ENCODE measurements at places on chromosomes 5 and 9.
A peak's percentile ranks its signal among the peaks of the same experiment; 100 is the strongest.

DNA sequence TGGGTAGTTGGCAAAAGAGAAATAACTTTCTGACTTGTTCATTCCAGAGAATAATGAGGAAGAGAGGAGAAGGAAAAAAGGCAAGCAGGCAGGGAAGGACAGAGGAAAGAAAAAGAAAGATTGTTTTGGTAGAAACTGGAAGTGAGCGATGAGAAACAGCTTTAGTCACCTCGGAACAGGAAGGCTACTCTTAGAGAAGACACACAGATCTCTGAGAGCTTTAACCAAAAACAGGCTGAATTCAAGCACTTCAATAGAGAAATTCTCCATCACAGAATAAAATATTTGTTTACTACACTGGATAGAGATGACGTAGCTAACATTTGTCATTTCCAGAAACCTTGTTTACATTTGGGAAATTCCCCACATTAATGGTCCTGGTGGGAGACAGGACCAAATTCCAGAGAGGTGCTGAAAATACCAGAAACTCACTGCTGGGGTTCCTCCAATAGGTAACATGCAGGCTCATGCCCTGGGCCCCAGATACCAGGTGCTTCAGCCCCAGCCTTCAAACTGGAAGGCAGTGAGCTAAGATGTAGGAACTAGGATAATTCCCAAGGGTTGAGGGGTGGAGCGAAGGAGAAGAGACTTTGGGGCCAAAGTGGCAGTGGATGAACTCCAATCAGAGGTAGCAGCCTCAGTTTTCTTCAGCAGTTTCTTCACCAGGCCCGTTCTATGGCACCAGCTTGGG is 227.7 kb upstream of the GRAMD2B start:
- DNase-seq: no peak

GRCh38 chr9:7979611-7980010 is 180.0 kb upstream of the DMAC1 start:
- no peak for DNase-seq

- peak; percentile 79 for DNase-seq
These were observed 13.5 kb upstream of the WDR38 start for GRCh38 chr9:124839612-124840299.

GRCh38 chr9:131668057-131668438 is 71.8 kb downstream of the RAPGEF1 start:
- DNase-seq: no peak

GRCh38 chr5:106397700-106398099 is 1273.0 kb downstream of the EFNA5 start:
- DNase-seq: no peak

DNA sequence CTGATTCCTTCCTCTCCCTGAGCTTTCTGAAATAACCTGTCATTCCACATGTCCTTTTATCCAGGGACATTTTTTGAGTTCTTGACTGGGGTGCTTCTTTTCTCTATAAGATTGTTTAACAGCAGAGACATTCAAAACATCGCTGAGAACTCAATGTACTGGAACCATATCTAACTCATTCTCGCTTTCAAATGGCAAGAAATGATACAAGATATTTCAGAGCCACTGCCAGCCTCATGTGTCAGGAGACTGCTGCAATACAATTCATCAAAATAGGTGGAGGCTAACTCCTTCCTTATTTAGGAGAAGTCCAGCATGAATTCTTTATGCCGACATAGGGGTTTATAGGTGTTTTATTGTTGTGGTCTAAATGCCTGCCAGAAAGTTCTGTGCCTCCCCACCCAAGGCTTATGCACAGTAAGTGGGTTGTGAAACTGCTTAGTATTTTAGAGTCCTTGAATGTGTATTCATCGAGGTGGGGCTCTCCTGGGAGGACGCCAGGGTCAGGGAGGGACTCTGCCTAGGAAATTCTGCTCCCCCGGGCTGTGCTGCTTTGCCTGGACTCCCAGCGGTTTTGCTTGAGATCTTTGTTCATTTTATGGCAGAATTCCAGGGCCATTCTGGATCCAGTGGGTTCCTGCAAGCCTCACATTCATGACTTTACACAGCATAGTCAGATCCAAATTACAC is 53.9 kb downstream of the ZNF474 start:
- peak; percentile 25 for DNase-seq

GRCh38 chr5:164376843-164377242 is 871.4 kb downstream of the MAT2B start:
- DNase-seq: no peak

DNA sequence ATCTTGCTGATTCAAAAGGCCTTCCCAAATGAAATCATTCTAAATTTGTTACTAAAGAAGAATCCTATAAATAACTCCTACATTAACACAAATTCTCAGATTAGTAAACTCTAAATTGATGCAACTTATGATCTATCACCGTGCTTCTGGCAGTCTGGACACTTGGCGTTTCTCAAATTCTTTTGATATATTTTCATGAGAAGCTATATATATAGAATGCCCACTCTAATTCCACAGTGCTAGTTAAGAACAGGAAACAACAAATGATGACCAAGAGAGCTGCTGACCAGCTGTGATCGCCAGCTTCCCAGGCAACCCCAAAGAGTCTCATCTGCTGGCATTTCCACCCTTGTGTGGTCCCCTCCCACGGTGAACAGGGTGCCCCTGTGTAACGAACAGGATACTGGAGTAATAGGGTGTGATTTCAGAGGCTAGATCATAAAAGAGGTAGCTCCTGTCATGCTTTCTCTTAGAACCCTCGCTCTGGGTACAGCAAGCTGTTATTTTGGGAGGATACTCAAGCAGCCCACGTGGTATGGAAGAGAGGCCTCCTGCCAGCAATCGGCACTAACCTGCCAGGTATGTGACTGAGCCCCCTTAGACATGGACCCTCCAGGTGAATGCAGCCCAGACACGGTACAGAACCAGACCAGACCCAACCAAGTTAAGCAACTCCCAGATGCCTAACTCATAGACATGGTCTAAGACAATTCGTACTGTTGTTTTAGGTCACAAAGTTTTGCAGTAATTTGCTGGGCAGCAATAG is 64.7 kb downstream of the CDC14B start:
- no peak for DNase-seq

GRCh38 chr5:151618907-151619306 is 27.8 kb upstream of the FAT2 start:
- no peak for DNase-seq

- DNase-seq: no peak
These were observed 49.6 kb downstream of the EPB41L4B start for GRCh38 chr9:109270971-109271925.

- peak; percentile 61 for DNase-seq
These were observed 7.8 kb downstream of the EXOSC2 start for GRCh38 chr9:130701059-130702022.

DNA sequence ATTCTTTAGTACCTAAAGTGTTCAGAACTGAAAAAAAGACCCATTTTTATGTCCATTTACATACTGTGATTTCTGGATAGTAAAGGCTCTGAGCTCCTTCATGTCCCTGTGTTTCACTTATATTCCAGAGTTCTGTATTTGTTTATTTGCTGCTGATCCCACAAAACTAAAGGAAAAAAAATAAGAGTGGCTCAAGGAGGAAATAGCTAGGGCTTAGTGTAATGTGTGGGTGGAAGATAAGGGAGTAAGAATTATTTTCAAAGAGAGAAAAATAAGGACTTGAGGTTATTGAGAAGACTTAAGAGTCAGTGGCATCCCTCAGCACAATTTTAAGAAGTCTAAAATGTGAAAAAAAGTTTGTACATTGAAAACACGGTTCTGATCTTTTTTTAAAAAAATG is 46.0 kb downstream of the ENTREP1 start:
- DNase-seq: no peak

DNA sequence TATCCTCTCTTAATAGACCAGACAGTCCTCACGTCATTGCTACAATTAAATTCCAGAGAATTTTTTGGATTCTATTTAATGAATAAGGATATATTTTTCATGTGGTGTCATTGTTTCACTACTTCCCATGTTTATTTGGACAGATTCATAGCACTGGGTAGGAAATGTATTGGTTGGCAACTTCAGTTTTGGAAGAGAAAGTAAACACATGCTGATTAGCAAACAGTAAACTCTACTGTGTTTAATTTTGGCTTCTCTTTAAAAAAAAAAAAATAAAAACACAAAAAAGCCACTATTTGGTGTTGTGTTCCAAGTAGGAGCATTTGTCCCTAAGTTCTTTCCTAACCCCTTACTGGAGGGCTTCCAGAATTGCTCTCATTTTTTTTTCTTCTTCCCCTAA is 77.3 kb downstream of the NFIB start:
- DNase-seq: no peak

GRCh38 chr9:14741369-14741768 is 18.8 kb upstream of the CER1 start:
- DNase-seq: no peak

- no peak for DNase-seq
These were observed 251.6 kb upstream of the PTGER4 start for GRCh38 chr5:40428126-40428525.

GRCh38 chr5:144659634-144660227 is 489.1 kb downstream of the KCTD16 start:
- DNase-seq: no peak

DNA sequence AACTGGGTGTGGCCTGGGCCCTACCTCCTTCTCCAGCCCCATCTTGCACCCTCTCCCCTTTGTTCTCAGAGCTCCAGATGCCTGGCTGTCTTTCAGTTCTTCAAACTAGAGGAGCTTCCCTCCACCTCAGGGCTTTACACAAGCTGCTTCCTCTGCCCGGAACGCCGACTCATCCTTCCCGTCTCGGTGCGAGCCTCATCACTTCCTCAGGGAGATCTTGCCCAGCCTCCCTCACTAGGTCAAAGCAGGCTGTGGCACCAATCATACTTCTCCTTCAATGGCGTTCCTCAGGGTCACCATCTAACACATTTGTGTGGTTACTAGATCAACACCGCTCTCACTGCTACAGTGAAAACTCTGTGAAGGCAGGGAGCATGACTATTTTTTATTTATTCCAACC is 56.2 kb upstream of the ZSWIM6 start:
- DNase-seq: no peak

DNA sequence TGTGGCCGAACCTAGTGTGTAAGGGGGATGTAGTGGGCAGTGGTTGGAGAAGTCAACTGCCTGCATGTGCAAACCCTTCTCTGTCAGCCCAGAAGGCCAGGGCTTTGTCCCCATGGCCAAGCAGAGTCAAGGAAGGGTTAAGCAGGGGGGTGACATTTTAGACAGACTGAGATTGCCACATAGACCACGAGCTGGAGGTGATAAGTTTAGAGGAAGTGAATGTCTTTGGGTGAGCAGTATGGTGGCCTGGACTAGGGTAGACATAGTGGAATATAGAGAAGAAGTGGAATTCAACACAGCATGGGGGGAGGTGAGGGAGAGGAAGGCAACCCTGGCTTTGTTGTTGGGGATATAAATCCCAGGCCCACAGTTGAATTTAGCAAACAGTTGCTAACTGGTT is 38.7 kb upstream of the CDKN2AIPNL start:
- no peak for DNase-seq

DNA sequence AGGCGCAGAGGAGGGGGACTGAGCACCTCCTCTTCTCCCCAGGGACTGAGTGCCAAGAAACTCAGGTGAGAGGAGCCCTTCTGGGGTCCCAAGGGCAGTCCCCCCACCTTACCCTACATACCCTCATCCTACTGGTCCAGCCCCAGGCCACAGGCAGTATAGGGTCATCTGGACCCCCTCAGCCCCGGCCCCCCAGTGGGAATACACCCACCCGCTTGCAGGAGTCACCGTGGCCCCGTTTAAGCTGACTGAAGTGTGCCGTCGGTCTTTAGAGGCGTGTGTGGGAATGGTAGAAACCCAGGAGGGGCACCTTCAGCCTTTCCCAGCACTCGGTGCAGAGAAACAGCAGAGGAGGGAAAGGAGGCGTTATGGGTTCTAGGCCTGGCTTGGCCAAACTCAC is 30.8 kb downstream of the COL15A1 start:
- no peak for DNase-seq

GRCh38 chr5:82599030-82599429 is 320.9 kb upstream of the RPS23 start:
- DNase-seq: no peak

- no peak for DNase-seq
These were observed 43.2 kb upstream of the RANBP3L start for GRCh38 chr5:36344899-36345298.

DNA sequence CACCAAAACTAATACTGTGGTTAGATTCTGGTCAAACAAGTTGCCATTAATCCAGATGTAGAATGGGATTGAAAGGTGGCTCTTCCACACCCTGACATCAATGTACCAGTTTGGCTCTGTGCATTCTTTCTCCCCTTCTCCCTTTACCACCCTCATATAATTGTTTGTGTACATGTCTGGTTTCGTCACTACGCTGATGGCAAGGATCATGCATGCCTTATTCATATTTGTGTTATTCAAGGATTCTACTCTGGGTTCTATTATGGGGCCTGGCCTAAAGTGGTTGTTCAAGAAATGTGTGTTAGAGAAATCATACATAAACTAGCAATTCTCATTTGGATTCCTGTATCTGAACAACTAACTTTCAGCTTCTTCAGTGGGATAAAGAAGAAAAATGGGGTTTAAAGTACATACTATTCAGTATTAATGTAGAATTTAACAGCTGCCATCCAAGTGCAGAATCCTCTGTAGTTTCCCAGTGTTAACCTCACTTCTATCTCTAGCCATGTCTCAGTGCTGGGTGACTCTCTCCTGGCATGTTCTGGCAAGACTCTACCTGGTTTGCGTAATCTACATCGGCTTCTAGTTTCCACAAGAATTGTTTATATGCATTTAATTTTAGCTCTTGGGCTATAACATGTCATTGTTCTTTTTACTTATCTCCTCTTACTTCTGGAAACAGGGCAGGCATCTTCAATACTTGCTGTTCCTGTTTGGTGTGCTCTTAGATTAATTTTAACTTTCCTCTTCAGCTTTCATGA is 27.9 kb upstream of the CDKN2B start:
- no peak for DNase-seq
